ENCODE measurements at places on chromosomes 6 and 20.
A peak's percentile ranks its signal among the peaks of the same experiment; 100 is the strongest.

GRCh38 chr6:68593558-68593957 lies 41.5 kb upstream of the ADGRB3 start:
- DNase-seq = no peak

DNA sequence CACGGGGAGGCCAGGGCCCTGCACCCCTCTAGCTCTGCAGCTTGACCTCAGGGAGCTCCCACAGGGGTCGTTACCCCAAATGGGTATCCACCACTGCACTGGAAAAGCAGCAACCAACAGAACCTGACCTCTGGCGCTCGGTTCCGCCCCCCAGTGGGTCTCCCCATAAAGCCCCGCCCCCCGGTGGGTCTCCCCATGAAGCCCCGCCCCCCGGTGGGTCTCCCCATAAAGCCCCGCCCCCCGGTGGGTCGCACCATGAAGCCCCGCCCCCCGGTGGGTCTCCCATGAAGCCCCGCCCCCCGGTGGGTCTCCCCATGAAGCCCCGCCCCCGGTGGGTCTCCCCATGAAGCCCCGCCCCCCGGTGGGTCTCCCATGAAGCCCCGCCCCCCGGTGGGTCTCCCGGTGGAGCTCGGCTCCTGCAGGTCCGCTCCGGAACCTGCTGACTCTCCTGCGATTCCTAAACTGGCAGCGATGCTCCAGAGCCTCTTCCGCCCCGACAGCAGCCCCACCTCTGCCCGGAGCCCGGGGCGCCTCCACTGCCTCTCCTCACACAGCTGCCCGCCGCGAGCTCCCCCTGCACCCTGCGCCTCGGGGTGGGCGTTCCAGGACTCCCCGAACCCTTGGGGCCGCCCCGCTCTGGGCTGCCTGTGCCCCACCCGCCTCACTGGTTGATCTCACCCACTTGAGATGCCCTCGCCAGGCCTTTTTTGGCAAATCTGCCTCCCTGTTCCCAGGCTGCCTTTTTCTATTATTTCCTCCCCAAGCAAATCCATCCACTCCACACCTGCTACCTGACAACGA lies 12.1 kb downstream of the SLC2A4RG start:
- DNase-seq = no peak

DNA sequence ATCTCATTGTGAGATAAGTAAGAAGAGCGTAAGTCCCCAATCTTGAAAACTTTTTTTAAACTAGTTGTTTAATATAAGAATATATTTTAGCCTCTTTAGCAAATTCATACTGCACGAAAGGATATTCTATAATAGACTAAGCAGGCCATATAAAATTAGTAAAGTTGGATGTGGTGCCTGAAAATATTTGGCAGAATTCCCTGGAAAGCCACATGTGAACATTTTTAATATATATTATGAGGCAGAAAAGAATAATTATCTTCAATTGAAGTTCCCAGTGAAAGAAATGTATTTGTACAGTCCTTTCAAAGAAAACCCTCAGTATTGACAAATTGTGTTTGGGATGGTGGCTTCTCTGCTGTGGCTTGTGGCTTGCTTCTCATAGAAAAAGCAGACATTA lies 237.5 kb upstream of the JAG1 start:
- no peak for DNase-seq

DNA sequence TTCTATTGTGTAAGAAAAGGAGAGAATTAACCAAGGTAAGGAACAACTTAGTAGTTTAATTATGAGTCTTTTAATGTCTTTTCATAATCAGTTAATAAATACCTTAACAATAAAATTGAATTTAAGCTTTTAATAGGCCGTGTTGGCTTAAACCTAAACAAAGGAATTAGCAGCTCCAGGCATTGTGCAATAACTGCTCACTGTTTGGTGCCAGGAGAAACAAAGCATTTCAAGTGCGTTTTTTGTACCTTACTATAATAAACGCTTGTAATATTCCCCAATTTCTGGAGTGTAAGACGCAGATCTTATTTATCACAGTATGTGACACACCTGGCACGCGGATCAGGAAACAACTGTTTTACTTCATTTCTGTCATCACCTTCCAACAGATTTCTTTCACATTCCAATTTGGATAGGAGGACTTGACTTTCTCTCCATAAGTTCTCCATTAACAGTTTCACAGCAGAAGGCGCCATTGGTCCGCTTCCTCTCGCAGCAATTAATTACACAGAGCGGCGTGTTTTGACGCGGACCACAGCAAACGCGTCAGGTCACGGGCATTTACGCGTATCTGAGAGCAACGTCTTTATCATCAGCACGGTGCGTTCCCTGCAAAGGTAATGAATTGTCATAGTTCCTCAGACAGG lies 335.8 kb upstream of the NT5E start:
- peak; percentile 27 for DNase-seq

DNA sequence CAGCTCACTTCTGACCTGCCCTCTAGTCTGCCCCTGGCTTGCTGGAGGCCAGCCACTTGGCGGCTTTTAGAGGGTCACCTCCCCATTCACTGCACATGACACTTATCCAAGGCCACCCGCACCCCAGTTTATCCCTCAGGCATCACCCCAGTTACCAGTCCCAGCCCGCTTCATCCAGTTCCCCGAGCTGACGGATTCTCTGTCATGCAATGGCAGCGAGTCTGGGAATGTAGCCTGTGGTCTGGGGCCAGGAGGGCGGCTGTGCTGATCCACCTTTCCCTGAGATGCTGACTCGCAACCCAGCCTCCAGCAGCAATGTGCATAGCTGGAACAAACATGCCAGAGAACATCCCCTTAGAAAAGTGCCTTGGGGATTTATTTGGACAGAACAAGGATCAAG lies 25.8 kb downstream of the SYNDIG1 start:
- no peak for DNase-seq

- no peak for DNase-seq
These were observed 34.5 kb downstream of the BMP7 start for GRCh38 chr20:57231951-57232428.

DNA sequence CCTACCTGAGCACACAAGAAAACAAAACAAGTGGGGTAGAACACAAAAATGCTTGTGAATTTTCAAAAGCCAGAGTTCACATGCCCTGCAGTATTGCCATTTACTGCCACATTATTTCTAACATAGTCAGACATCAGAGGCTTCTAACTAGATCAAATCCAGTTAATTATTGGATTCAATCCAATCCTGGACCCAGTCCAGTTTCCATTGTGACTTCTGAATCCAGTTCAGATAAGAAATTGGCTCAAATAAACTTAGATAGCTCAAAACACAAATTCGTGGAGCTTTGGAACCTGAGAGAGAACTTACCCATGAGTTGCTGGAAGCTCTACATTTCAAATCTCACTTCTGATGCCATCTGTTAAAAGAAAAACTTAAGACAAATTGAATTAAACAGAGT lies 85.2 kb upstream of the ANKEF1 start:
- DNase-seq = no peak

- peak; percentile 37 for DNase-seq
These were observed 27.9 kb downstream of the HLA-DMB start for GRCh38 chr6:32912951-32913350.

DNA sequence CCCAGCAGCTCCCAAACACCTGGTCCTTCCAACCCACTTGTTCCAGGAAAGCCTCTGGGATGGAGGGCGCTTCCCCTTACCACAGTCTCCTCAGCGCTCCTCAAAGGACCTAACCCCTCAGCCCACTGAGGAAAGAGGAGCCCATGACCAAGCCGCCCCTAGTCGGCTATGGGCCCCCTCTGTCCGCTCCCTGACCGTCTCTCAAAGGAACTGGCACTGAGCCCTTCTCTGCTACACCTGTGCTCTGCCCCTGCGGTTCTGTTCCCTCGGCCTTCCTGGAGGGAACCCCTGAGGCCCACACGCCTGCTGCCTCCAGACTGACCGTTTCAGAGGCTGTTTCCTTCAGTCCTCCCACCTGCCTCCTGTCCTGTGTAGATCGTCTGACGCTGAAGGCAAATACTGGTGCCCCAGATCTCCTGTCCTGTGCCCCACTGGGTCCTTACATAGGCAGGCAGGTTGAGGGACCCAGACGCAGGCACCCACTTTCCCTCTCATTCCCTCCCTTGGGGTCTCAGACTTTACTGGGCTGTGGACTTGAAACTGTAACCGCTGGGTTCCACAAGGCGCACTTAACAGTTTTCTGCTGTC lies 1.9 kb upstream of the SLC4A11 start:
- DNase-seq = no peak

DNA sequence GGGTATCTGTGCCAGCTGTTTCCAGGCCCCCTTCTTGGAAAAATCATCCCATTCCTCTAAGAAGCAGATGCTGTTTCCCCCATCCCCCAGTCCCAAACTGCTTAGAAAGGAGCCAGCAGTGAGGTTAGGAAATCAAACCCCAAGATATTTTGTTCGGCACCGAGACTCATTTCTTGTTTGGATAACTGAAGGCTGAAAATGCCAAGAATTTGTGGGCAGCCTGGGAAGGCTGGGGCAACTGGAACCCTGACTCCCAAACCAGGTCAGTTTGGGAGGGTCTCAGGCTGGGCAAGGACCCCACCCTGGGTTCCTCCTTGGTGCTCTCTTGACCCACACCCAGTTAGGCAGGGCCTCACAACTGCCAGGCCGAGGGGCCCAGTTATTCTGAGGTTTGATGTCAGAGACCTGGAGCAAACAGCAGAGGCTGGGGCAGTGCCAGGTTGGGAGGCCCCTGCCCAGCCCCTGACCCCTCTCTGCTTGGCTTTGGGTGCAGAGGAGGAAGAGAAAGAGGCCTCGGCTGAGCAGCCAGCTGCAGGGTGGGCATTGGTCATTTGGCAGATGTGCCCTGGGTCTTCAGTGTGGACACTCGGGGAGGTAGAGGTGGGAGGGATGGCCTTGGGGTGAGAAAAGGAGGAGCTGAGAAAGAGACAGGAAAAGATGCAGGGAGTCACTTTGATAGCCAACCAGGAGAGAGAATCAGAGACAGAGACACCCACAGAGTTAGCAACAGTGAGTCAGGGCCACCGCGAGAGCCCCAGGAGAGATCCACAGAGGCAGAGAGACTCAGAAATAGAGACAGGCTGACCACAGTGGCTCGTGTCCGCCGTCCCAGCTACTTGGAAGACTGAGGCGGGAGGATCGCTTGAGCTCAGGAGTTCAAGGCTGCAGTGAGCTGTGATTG lies 5.0 kb downstream of the ANGPT4 start:
- DNase-seq = no peak

DNA sequence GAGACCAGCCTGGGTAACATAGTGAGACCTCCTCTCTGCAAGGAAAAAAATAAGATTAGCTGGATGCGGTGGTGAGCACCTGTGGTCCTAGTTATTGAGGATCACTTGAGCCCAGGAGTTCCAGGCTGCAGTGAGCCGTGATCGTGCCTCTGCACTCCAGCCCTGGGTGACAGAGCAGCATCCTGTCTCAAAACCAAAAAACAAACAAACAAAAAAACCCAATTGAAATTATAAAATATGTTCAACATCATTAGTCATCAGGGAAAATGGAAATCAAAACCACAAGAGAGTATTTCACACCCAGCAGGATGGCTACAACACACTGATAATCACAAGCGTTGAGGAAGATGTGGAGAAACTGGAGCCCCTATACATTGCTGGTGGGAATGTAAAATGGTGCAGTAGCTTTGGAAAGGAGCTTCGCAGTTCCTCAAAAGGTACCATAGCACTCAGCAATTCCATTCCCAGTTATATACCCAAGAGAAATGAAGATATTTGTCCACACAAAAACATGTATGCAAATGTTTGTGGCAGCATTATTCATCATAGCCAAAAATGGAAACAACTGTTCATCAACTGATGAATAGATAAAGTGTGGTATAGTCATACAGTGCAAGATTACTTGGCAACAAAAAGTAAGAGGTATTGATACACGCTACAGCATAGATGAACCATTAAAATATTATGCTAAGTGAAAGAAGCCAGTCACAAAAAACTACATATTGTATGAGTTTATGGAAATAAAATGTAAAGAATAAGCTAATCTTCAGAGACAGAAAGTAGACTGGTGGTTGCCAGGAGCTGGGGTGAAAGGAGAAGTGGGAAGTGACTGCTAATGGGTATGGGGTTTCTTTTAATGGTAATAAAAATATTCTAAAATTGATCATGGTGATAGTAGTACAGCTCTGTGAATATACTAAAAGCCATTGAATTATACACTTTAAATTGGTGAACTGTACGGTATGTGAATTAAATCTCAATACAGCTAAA lies 38.7 kb upstream of the RIPOR2 start:
- DNase-seq = no peak

- DNase-seq = no peak
These were observed 49.5 kb upstream of the TFAP2D start for GRCh38 chr6:50663806-50664205.

- DNase-seq = no peak
These were observed 28.5 kb downstream of the BAK1 start for GRCh38 chr6:33551538-33551937.

GRCh38 chr6:111996144-111996865 lies 57.6 kb upstream of the CCN6 start:
- DNase-seq = no peak

DNA sequence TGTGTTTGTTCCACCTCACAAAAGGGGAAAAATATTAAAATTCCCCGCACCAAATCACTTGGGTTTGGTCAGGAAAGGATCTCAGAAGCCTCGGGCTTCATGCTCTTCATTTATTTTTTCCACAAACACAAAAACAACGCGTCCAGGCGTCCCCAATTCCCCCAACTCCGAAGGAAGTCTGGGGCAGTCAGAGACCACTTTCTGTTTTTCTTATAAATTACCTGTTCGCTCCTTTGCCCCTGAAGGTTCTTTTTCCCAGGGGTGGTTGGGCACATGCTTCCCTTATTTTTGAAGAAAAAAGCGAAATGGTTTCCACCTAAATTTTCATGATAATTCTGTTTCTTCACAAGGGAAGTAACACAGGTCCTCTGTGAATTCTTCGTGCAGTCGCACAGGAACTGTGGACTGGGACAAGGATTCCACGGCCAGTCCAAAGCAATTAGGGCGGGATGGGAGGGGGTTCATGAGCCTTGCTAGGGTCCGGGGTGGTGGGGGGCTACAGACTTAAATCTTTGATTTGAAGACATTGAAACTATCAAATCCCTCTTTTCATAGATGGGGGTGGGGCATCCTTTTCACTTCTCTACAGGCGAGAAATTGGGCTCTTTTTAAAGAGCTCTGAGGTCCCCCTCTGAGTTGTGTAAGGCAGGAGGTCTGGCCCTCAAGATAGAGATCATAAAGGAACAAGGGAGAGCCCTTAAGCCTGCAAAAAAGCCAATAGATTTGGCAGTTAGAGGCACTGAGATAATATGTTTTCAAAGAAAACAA lies 30.5 kb upstream of the HFE start:
- no peak for DNase-seq

GRCh38 chr6:135114355-135115145 lies 59.9 kb upstream of the HBS1L start:
- no peak for DNase-seq

- no peak for DNase-seq
These were observed 308.6 kb downstream of the CDC5L start for GRCh38 chr6:44696099-44696498.

DNA sequence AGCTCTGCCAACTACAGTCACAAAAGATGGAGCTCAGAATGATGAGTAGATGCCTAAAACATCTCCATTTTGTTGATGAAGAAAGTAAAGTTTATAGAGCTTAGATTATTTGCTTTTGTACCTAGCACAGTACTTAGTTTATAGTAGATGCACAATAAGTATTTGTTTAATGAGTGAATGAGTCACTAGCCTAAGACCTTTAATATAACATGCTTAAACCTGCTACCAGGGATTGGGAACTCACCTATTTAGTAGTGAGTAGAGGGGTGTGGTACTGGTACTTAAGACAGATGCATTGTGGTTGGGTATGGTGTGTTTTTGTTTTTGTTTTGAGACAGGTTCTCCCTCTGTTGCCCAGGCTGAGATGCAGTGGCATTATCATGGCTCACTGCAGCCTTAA lies 35.8 kb downstream of the TRIM38 start:
- no peak for DNase-seq
